ENCODE measurements at places on chromosomes 7 and 10.

DNA sequence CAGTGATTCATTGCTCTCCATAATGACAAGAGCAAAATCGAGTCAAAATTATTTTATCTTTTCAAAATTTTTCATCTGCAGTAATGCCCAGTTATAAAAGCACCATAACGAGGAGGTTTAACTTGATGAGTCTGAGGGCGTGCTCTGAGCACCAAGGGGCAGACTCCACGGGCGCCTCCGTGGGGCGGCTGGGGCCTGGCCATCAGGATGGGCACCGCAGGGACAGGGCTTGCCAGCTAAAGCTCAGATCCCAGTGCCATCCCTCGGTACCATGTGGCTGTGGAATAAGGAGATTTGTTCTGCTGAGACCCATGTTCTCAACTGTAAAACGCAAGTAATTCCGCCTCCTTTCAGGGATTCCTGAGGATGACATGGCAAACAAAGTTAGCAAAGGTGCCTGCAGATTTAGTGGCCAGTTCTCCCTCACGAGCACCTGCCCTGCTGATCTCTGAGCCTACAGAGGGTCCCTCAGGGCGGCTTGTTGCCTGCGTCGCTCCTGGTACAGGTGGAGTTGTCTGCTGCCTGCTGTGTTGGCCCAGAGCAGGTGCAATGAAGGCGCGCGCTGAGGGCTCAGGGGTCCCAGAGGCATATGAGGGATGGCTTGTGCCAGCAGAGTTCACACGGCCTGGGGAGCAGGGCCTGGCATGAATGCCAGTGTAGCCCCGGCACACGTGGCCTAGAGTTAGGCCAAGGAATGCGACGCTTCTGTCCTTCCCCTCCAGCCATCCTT, 584.4 kb downstream of the TCERG1L start:
- DNase-seq: no peak

GRCh38 chr7:130148561-130148960, 56.6 kb downstream of the TMEM209 start:
- no peak for DNase-seq

DNA sequence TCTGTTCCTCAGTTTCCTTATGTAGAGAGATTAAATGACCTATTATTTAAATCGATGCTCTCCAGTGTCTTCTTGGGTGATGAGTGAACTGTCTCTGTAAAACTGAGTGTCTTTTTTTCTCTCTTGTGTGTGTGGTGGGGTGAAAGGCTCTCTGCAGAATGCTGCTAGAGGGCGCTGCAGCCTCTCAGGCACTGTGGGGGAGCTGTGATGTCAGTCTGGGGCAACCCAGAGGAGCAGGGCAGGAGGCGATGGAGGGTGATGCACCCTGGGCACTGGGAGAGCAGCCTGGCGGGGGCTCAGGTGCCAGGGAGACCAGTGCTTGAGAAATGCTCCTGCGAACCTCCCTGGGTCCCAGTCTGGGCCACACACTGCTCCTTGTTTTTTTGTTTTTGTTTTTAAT, 110.1 kb upstream of the POM121L12 start:
- DNase-seq: no peak

DNA sequence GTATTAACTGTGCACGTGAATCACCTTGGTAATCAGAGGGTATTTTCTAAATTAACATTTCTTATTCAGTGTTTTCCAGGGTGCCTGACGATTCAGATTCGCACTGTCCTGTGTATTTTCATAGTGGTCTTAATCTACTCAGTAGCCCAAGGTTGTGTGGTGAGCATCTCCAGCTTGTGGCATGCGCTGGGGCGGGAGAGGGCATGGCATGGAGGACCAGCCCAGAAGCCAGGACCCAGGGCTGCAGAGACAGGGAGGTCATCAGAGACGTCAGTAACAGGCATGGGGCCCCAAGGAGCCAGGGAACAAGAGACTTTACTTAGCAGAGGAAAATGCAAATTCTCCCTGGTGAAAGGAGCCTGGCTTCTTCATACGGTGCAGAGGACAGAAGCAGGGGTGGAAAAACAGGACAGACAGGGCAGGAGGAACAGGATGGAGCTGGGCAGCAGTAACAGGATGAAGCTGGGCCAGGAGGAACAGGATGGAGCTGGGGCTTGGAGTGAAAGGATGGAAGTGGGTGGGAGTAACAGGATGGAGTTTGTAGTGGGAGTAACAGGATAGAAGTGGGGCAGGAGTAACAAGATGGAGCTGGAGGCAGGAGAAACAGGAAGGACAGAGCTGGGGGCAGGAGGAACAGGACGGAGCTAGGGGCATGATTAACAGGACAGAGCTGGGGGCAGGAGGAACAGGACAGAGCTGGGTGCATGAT, 110.9 kb downstream of the ADCY1 start:
- DNase-seq: no peak

GRCh38 chr7:44287488-44288380, 37.7 kb downstream of the CAMK2B start:
- no peak for DNase-seq

DNA sequence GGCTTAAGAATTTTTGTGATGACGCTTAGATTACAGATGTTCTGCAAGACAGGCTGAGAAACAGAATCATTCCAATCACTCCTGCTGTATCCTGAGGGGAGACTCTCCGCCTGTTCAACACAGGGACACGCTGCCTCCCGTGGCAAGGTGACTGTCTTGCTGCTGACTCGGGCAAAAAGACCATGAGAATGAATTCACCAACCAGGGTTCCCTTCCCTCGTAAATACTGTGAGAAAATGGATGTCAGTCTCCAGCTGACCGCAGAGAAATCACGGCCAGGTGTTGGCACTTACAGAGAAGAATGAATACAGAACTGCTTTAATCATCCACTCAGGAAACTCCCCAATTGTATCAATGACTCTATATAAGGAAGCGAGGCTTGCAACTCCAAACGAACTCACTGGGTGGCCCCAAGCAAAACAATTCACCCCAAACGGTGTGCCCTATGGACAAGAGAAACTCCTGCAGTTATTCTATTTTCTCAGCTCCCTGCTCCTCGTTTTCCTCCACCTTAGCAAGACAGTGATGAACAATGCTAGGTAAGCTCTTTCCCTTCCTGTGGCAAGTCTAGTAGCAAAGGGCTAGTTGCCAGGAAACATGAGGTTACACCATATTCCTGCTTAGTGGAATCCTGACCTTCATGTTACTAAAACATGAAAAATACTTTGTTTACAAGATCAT, 22.8 kb downstream of the GNA12 start:
- no peak for DNase-seq

GRCh38 chr10:131731780-131732630, 168.8 kb upstream of the PPP2R2D start:
- DNase-seq: no peak

- no peak for DNase-seq
These were observed 68.1 kb upstream of the TOMM7 start for GRCh38 chr7:22890773-22891172.

GRCh38 chr10:70191972-70192305, 21.6 kb upstream of the SAR1A start:
- no peak for DNase-seq

- DNase-seq: peak; percentile 27
These were observed 138.1 kb upstream of the CHST15 start for GRCh38 chr10:124231168-124232155.

DNA sequence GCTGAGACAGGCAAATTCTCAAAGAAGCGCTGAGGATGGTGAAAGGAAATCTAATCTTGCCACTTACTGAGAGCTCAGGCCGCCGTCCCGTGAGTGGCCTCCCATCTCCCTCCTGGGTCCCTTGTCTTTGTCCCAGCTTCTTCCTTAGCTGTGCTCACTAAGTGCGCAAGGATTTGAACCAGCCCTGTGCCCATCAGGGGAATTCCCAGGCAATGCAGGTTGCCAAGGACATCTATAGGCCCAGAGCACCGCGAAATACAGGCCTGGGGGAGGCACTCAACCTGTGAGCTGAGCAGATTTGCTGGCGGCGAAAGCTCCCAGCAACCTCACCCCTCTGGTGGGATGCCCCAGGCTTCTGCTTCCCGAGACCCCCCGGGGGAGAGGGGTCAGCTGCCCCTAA, 64.8 kb downstream of the OAT start:
- DNase-seq: no peak

GRCh38 chr10:108180878-108181277, 1016.4 kb upstream of the SORCS1 start:
- DNase-seq: no peak

DNA sequence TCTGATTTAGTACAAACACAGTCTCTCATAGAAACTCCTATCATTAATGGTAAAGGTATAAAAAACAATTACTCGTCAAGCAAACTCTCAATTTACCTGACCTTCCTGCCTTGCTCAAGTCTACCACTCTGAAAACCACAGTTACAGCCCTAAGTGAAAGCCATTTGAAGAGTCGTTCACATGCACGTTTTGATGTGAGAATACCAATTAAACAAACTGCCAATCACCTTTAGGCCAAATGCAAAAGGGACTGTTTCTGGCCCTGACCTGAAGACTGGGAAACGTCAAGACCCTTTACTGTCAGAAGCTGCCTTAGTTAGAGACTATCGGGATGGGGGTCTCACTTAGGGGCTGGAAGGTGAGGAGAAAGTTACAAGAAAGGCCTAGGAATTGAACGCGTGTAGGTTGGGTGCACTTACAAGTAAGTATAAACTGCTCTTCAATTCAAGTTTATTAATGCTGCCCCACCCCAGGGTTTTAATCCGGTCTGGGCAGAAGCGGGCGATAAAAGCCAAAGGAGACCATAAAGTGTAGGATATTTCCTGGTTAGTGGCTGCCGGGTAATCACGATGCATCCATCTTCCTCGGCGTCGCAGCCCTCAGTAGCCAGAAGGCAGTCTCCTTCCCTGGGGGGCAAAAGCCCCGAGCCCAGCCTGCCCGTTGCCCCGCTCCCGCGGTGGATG, 935 bp downstream of the TM9SF3 start:
- DNase-seq: peak; percentile 32

- no peak for DNase-seq
These were observed 96.2 kb upstream of the MEOX2 start for GRCh38 chr7:15782656-15783055.

Measured in effector CD8-positive, alpha-beta T cell (primary cell).